T47D (cell line): ENCODE measurements at places on chromosomes 2 and 18.

- DNase-seq = no peak
Observed at GRCh38 chr2:134674687-134675086, 44.1 kb downstream of the TMEM163 start.

DNA sequence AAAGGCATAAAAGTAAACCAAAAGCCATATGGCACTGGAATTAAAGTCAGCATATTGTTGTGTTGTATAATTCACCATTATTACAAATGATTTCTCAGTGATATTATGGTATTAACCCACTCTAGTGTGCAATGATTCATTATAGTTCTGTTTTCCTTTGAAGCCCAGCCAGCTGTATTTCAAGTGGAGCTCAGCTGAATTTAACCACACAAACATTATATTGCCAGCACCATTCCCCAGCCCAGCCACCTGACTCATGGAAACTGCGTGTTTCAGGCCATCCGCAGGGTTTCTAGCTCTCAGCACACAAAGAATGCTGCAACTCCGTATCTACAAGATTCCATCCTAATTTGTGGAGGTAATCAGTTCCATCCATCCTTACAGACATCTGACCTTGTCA lies 166.8 kb upstream of the CHAC2 start:
- DNase-seq = no peak

DNA sequence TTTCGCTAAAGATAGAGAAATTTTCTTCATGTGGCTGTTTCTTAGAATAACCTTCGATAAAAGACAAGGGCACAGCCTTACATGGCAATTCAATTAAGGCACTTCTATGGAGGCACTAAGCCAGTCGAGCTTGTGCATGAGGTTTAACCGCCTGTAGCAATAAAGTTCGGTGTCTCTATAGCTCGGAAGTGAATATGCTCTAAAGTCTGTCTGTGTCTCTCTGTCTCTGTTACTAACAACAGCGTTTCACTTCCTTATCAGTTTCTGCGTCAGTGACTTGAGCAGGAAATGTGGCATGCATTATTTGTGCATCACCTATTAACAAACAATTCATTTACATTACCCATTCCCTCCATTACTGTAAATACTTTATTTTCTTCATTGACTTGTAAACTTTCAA lies 365.1 kb upstream of the NETO1 start:
- DNase-seq = no peak

- no peak for DNase-seq
Observed at GRCh38 chr18:63427558-63427957, 5.3 kb upstream of the VPS4B start.

- peak; percentile 40 for DNase-seq
Observed at GRCh38 chr2:234635284-234635683, 138.4 kb upstream of the ARL4C start.

- DNase-seq = no peak
Observed at GRCh38 chr2:170115501-170116229, 62.3 kb upstream of the MYO3B start.

GRCh38 chr2:68907232-68907919 lies 36.2 kb upstream of the BMP10 start:
- DNase-seq = no peak

- no peak for DNase-seq
Observed at GRCh38 chr2:106596844-106597243, 109.7 kb downstream of the CD8B2 start.

- DNase-seq = no peak
Observed at GRCh38 chr2:36633470-36634092, 35.6 kb upstream of the FEZ2 start.

GRCh38 chr2:200534572-200534971 lies 8.6 kb downstream of the SGO2 start:
- DNase-seq = no peak

DNA sequence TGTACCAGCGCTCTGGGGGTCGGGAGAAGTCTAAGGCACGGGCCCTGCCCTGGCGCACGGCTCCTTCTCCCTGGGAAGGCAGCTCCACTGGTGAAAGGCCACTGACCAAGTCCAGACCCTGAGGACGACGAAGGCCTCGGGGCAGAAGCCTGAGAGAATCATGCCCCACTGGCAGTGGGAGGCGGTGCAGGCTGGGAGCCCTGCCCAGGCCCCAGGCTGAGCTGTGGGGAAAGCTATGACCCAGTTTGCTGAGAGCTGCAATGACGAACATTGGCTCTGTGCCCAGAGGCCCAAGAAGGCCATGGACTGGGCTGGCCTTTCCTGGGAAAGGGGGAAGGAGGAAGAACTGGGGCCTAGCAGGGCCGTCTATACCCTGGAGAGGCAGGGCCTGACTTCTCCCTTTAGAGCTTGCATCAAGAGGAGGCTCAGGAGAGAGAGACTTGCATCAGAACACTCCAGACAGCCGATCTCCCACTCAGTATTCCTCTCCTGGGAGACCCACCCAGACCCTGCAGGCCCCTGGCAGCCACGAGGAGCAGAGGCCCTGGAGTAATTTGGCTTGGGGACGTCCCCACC lies 32.9 kb downstream of the HS1BP3 start:
- peak; percentile 74 for DNase-seq

- no peak for DNase-seq
Observed at GRCh38 chr2:157093666-157094065, 163.8 kb upstream of the GALNT5 start.

GRCh38 chr2:181836583-181836982 lies 54.9 kb upstream of the ITPRID2 start:
- no peak for DNase-seq

GRCh38 chr2:567865-568638 lies 109.2 kb downstream of the TMEM18 start:
- no peak for DNase-seq

DNA sequence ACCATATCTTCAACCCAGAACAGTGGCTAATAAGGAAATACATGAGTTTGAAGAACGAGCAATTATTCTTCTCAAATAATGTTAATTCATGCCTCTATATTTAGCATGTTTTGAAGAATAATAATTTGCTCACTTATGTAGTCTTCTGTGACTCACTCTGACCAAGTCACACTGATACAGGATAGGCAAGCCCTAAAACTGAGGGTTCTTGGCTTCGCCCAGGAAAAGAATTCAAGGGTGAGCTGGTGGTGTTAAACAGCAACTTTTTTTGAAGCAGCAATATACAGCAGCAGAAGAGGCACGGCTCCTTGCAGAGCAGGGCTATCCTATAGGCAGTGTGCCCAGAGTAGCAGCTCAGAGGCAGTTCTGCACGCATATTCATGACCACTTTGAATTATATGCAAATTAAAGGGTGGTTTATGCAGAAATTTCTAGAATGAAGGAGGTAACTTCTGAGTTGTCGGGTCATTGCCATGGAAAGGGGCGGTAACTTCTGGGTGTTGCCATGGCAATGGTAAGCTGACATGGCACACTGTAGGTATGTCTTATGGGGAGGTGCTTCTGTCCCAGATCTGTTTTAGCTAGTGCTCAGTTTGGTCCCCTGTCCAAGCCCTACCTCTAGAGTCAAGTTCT lies 200.6 kb downstream of the RND3 start:
- DNase-seq = peak; percentile 84
